ENCODE measurements at places on chromosomes 4 and X. TPM values are rescaled to one million over a fixed set of nuclear protein-coding genes. Genes with fewer than 3 reads are reported as not detected.

- DNase-seq: no peak
Observed at GRCh38 chrX:128805236-128805635, 718.1 kb downstream of the SMARCA1 start.

Gene DCAF16
- 51.3 TPM for polyA plus RNA-seq

Gene AMBN
- polyA plus RNA-seq: 1.5 TPM

Gene PROM1
- polyA plus RNA-seq: 41.0 TPM

DNA sequence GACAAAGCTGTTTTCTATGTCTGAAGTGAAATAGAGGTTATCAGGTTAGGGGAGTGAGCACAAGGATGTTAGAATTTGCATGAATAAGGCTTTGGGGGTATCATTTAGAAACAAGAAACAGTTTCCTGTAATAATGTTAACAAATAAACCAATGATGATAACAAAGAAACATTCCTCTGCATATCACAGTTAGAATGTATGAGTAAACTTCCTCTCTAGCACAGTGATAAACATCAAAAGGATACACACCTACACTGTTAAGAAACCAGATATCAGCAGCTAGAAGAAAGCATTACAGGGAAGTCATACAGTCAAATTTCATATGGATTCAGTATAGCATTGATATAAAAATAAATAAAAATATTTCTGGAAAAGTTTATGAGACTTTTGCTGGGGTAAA is 340.0 kb upstream of the MAGEB16 start:
- no peak for DNase-seq

All from left renal pelvis (tissue), 4 donors.